ENCODE measurements at places on chromosomes 5 and 9.

GRCh38 chr5:150763023-150763769 is 4.4 kb upstream of the DCTN4 start:
- no peak for DNase-seq

GRCh38 chr5:1174122-1174936 is 27.1 kb upstream of the SLC6A19 start:
- peak; percentile 38 for DNase-seq

DNA sequence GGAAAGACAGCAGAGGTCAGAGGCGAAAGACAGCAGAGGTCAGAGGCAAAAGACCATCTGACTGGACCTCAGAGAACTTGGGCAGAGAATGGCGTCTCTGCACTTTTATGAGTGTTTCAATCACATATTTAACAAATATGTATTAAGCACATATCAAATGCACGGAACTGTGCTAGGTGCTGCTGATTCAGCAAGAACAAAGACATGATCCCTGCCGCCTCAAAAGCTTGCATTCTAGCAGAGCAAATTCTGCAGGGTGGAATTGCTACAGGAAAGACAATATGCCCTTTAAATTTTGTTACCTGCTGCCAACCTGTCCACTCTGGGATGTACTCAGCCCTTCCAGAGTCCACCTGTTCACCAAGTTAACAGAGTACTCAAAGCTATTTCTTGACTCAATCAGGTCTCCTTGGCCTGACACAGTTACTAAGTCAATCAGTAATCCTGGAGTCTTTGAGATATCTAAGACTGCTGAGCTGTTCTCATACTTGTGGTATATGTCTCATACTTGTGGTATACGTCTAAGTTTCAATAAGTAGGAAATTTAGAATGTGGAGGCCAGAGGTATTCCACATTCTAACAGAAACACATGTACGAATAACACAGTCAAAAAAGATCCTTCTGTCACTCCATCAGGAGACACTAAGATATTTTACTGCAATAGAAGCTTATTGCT is 131.8 kb downstream of the GNAQ start:
- DNase-seq: no peak

DNA sequence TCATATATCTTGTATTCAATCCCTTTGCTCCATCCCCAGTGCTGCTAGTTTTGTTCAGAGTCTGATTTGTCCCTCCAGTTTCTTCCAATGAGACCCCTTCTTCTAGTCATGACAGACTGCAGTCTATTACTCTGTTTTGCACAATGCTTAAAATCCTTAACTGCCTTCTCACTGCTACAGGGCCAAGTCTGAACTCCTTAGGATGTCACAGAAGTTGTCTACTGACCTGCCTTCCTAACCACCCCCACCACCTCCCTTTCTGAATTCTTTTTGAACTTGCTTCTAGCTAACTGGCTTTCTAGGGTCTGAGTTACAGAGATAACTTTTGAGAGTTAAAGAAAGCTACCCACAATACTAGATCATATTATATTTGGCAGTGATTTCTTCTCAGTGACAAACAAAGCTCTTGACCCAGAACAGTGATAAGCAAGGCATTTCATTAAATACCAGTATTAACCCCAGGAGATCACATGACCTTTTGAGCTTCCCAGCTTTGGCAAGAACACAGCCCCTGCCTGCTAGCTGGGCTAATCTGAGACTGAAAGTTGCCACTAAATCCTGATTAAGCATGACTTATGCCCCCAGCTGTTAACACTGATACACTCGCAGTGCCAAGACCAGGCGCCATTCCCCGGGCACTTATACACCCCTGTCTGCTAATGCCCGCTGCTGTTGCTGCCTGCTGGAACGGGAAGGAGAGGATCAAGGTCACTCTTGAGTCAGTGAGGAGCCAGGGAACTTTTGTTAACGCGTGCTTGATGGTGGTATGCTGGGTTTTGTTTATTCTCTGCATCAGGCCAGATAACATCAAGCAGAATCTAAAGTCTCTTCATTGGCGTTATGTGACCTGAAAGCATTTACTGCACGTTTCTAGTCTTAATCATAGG is 36.4 kb upstream of the ADAMTSL1 start:
- DNase-seq: no peak

DNA sequence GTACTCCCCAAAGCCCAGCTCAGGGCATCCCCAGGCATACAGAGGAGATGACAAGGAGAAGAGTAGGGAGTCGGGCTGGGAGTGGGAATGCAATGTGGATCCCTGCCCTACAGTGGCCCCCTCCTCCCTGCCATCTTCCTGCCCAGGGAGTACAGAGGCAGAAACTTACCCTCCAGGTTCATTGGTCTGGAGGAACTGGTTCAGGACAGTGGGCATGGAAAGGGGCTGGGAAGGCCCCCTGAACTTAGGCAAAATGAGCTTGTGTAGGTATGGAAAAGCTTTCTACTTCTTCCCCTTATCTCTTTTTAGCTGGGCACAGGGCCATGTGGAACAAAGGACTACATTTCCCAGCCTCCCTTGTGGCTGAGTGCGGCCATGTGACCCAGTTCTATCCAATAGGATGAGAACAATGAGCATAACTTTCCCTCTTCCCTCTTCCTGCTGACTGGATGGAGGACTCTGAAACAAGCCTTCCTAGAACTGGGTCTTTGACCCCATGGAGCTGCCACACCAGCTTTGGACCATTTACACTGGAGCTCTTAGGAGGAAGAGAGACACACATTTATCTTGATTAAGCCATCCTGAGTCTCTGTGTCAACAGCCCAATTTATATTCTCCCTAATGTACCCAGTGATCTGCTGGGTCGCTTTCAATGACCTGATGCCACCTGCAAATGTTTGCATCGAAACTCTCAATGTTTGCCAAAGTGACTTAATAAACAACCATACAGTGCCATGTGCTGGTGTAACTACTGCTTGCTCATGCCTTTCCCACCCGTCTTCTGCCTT is 25.0 kb upstream of the HMCN2 start:
- no peak for DNase-seq
